ENCODE measurements at places on chromosomes 16 and 17.

GRCh38 chr17:12673788-12674187, 8.1 kb downstream of the MYOCD start:
- DNase-seq = no peak

GRCh38 chr17:80663781-80664206, 119.2 kb downstream of the RPTOR start:
- no peak for DNase-seq

- DNase-seq = no peak
Observed at GRCh38 chr17:16973760-16974540, 2.0 kb upstream of the TNFRSF13B start.

DNA sequence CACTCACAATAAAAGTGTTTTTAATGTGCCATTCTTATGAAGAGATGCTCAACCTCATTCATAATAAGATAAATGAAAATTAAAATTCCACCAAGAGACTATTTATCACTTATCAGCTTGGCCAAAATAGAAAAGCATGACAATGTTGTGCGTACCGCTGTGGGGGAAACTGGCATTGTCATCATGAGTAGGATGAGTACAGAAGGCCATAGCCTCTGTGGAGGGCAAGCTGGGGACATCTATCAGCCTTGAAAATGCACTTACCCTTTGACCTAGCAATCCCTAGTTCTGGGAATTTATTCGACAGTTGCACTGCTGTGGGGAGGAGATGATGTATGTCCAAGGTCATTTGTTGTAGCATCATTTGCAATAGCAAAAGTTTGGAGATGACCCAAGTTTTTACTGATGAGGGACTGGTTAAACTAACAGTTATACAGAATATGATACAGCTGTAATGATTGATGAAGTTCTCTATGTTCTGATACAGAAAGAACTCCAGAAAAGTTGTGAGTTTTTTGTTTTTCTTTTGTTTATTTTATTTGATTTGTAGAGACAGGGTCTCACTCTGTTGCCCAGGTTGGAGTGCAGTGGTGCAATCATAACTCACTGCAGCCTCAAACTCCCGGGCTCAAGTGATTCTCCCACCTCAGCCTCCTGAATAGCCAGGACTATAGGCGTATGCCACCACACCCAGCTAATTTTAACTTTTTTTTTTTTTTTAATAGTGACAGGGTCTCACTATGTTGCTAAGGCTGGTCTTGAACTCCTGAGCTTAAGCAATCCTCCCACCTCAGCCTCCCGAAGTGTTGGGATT, 13.7 kb upstream of the PRKCB start:
- no peak for DNase-seq

DNA sequence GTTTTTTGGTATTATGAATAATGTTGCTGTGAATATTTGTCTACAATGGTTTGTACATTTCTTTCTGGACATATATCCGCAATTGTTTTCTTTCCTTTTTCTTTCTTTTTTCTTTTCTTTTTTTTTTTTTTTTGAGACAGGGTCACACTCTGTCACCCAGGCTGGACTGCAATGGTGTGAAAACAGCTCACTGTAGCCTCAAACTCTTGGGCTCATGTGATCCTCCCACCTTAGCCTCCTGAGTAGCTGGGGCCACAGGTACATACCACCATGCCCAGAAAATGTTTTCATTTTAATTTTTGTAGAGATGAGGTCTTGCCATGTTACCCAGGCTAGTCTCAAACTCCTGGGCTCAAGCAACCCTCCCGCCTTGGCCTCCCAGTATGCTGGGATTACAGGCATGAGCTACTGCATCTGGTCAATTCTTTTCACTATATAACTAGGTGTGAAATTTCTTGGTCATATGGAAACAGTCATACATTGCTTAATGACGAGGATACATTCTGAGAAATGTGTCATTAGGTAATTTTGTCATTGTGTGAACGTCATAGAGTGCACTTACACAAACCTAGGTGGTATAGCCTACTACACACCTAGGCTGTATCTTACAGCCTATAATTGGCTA, 15.2 kb downstream of the IL21R start:
- DNase-seq = no peak

- DNase-seq = no peak
Observed at GRCh38 chr16:502179-502943, 25.2 kb upstream of the CAPN15 start.

DNA sequence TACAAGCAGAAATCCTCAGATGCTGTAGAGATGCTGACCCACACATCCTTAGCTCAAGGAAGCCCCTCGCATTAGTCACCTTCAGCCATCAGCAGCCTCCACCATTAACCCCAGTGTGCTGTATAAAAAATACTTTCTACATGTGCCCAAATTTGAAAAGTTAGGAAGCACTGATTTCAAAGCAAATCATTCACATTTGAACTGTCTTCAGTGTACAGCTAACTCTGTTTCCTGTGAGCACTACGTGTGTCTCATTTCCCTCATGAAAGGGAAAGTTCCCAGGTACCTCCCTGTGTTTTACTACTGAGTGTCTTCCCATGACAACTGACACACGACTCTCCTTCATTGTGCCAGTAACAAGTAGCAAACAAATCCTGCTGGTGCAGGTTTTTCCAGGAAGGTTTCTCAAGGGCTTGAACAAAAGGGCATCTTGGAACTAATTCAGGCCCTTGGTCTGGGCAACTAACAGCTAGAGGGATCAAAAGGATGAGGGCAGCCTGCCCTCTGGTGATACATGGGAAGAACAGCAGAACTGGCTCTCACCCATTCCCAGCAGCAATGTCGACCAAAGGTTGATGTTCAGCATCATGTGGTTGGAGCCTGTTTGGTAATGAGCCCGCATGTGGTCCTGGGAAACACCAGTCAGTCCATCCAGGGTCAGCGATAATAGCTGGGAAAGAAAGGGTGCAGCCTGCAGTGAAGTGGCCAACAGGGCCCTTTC, 4.0 kb downstream of the SLC35B1 start:
- DNase-seq = peak; percentile 31

GRCh38 chr17:36936455-36937000, 747 bp upstream of the LHX1 start:
- DNase-seq = no peak
